ENCODE measurements at places on chromosomes 4 and X.

DNA sequence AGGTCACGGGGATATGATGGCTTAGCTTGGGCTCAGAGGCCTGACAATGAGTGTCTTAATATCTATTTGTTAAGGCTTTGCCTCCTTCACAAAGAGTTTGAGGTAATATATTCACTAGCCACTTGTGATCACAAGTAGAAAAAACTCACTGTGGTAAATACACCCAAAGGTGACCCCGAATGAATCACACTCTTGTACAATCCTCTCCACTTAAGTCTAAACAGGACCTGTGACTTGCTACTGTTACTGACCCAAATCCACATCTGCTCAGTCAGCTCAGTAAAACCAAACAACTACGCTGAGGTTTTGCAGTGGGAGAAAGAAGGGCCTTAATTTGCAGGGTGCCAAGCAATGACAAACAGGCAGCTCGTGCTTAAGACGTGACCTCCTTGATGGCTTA is 223.8 kb upstream of the MAGEC2 start:
- DNase-seq: no peak
- no peaks in the 10 kb centered on the region for H3K27me3 ChIP-seq
- H3K27ac ChIP-seq: no peak overlapping the region
- H3K36me3 ChIP-seq: no peaks in the 10 kb centered on the region
- no peak overlapping the region for H3K4me3 ChIP-seq

- DNase-seq: no peak
- peak overlapping the region; percentile 32 for H3K27ac ChIP-seq
- no peaks in the 10 kb centered on the region for H3K36me3 ChIP-seq
- H3K27me3 ChIP-seq: no peaks in the 10 kb centered on the region
- H3K4me3 ChIP-seq: no peak overlapping the region
- H3K4me1 ChIP-seq: peaks cover 37% of the 10 kb centered on the region
These were observed 107.7 kb downstream of the SMIM20 start for GRCh38 chr4:26021417-26022345.

GRCh38 chr4:151114338-151114737 is 14.9 kb downstream of the RPS3A start:
- no peak overlapping the region for H3K4me3 ChIP-seq
- peak overlapping the region; percentile 38 for H3K27ac ChIP-seq
- no peaks in the 10 kb centered on the region for H3K36me3 ChIP-seq
- no peak for DNase-seq
- H3K4me1 ChIP-seq: no peaks in the 10 kb centered on the region

DNA sequence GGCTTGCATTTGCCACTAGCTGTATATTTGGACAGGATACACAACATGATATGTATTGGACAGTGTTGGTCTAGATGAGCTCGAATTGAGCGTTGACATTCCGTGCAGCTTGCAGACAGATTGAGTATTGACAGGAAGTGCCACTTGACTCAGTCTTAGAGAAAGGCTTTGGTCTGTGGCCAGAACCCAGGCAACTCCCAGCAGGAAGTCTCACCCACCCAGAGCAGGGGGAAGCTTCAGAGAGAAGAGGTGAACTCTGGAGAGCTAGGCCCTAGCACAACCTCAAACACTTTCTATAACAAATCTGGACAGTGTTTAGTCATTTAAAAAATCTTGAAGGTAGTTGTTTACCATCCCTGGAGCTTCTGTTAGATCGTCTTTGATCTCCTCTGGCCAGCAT is 280.5 kb downstream of the FBXW7 start:
- DNase-seq: no peak
- no peak overlapping the region for H3K4me3 ChIP-seq
- H3K27me3 ChIP-seq: no peaks in the 10 kb centered on the region
- H3K4me1 ChIP-seq: peaks cover 3% of the 10 kb centered on the region

DNA sequence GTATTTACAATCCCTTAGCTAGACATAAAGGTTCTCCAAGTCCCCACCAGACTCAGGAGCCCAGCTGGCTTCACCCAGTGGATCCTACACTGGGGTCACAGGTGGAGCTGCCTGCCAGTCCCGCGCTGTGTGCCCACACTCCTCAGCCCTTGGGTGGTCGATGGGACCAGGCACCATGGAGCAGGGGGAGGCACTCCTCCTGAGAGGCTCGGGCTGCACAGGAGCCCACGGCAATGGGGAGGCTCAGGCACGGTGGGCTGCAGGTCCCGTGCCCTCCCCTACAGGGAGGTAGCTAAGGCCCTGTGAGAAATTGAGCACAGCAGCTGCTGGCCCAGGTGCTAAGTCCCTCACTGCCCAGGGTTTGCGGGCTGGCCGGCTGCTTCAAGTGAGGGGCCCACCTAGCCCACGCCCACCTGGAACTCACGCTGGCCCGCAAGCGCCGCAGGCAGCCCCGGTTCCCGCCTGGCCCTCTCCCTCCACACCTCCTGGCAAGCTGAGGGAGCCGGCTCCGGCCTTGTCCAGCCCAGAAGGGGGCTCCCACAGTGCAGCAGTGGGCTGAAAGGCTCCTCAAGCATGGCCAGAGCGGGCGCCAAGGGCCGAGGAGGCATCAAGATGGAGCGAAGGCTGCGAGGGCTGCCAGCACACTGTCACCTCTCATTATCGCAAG is 113.9 kb downstream of the PRDM5 start:
- H3K27ac ChIP-seq: no peak overlapping the region
- no peaks in the 10 kb centered on the region for H3K36me3 ChIP-seq
- DNase-seq: no peak
- no peaks in the 10 kb centered on the region for H3K27me3 ChIP-seq

DNA sequence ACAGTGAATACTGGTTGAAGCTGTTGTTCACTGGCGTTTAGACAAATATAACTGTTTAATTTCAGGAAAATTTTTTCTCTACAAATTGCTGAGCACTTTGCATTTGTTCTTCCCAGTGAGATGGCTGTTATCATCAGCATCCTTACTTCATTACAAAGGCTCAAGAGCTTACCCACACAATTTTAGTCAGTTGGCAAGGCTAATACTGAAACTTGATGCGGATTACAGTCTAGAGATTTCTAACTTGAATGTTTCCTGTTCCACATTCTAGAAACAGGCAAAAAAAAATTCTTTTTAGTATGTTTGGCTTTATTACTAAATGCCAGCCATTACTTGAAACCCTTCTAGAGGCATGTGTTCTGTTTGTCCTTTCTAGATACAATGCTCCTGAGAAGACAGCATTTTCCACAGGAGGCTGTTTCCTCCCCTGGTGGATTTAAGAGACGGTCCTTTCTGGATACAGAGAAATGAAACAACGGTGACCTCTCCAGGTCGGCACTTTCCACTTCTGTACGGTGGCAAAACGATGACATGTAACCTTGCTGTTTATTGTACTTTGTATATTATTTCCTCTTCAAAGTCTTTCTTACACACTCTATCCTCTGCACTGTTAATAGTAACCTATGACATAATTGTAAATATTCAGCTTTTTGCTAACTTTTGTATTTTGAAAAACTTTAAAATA is 80.9 kb downstream of the RFC1 start:
- H3K4me1 ChIP-seq: no peaks in the 10 kb centered on the region

DNA sequence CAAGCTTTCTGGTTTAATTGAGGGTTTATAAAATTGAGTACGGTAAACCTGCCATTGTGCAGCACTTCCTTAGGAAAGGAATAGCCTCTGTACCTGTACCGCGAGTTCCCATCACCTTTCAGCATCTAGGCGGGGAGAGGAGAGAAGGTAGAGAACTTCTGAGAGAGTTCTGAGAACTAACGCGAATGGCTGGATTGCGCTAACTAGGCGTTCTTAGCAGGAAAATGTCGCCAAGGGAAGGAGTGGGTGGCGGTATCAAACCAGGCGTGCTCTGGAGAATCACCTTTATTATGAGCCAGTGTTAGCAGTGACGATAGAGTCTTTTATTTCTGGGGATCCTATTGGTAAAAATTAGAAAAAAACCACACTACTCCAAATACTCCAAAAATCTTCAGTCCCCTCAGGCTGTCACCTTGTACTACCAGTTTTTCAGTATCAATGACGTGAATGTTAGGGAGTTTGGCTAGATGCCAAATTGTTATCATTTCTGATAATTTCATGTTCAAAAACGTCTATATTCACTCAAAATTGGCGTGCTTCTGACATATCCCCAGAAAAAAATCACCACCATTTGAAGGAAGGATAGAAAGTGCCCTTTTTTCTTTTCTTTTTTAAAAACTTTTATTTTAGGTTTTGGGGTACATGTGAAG is 1.4 kb downstream of the UGT8 start:
- DNase-seq: no peak
- no peaks in the 10 kb centered on the region for H3K27me3 ChIP-seq
- peak overlapping the region; percentile 87 for H3K27ac ChIP-seq
- H3K36me3 ChIP-seq: no peaks in the 10 kb centered on the region

DNA sequence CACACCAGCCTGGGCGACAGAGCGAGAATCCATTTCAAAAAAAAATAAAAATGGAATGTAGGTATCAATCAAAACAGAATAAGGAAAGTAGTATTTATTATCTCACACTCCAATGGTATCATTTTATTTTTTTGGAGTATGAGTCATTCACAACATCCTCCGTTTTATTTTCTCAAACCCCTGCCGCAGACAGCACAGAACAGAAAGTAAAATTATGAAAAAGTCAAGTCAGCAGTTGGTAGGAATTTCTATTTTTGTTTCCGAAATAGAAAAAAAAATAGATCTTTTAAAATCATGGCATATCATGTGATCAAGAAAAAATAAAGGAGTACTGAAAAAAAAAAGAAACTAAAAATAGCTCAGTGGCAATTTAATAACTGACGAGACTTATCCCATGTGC is 490.7 kb upstream of the TENM3 start:
- H3K27me3 ChIP-seq: no peaks in the 10 kb centered on the region
- H3K36me3 ChIP-seq: no peaks in the 10 kb centered on the region
- H3K4me3 ChIP-seq: no peak overlapping the region
- no peak for DNase-seq
- no peaks in the 10 kb centered on the region for H3K4me1 ChIP-seq

DNA sequence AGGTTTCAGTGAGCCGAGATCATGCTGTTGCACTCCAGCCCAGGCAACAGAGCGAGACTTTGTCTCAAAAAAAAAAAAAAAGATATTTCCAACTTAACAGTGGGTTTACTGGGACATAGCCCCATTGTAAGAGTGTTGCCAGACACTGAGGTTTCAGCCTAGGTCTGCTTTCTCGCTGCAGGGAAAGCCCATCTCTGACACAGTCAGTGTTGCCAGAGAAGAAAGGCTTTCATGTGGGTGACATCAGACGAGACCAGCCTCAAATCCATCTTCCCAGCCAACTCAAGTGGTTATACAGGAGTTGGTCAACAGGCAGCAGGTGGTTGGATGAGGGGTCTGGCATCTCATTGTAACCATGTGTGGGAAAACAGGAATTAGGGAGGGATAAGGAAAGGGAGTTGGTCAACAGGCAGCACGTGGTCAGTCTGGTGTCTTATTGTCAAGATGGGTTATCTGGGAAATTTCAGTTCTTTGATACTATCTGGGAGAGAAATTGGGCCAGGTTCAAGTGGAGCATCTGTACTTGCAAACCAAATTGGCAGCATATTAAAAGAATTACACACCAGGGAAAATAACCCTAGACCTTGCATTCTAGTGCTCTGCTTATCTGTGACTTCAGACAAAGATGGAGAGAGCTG is 41.1 kb downstream of the NELFA start:
- no peak overlapping the region for H3K4me3 ChIP-seq
- H3K4me1 ChIP-seq: no peaks in the 10 kb centered on the region
- H3K27me3 ChIP-seq: no peaks in the 10 kb centered on the region
- H3K36me3 ChIP-seq: peaks cover 60% of the 10 kb centered on the region
- no peak for DNase-seq
- no peak overlapping the region for H3K27ac ChIP-seq

- H3K4me1 ChIP-seq: no peaks in the 10 kb centered on the region
- H3K27ac ChIP-seq: no peak overlapping the region
- no peak for DNase-seq
- H3K27me3 ChIP-seq: no peaks in the 10 kb centered on the region
These were observed 64.6 kb downstream of the COX7B2 start for GRCh38 chr4:46844325-46844917.

- H3K4me3 ChIP-seq: no peak overlapping the region
- no peaks in the 10 kb centered on the region for H3K4me1 ChIP-seq
- DNase-seq: no peak
- no peaks in the 10 kb centered on the region for H3K36me3 ChIP-seq
- H3K27me3 ChIP-seq: no peaks in the 10 kb centered on the region
- H3K27ac ChIP-seq: no peak overlapping the region
These were observed 1093.4 kb upstream of the SLIT2 start for GRCh38 chr4:19158107-19158809.

GRCh38 chr4:11603591-11604194 is 175.0 kb upstream of the HS3ST1 start:
- no peak overlapping the region for H3K4me3 ChIP-seq
- no peaks in the 10 kb centered on the region for H3K36me3 ChIP-seq
- no peak overlapping the region for H3K27ac ChIP-seq
- no peak for DNase-seq

DNA sequence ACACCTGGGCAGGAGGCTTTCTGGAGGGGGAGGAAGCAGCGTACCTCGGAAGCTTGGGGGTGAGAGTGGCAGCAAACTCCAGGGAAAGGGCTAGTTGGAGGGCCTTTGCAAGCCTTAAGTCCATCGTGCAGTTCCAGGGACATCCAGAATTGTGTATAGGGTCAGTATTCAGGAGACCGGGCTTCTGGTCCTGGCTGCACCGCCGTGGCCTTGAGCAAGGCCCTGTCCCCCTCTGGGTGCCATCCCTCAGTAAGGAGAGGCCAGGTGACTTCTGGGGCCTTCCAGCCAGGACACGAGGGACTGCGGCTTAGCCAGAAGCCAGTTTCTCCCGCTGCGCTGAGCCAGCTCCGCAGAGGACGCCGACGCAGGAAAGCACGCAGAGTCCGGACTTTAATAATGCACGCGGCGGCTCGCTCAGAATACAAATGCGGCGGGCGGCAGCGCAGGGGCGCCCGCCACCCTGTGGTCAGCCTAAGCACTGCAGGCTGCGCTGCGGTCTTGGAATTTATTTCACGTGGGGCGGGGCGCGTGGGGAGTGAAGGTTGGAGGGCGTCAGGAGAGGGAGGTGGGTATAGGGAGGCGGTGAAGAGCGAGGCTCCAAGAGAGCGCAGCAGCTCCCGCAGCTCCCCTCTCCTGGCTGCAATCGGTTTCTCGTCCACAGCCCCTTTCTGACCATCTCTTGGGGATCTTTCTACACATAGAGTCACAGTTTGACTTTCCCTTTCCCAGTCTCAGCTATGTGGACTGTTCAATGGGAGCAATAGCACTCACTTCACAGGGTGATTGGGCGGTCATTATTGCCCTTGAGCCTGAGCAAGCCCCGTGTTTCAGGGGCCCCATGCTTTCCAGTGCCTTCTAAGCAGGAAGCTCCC is 94.1 kb upstream of the GPR50 start:
- H3K4me3 ChIP-seq: no peak overlapping the region
- H3K36me3 ChIP-seq: no peaks in the 10 kb centered on the region
- no peaks in the 10 kb centered on the region for H3K4me1 ChIP-seq
- H3K27me3 ChIP-seq: no peaks in the 10 kb centered on the region
- peak; percentile 59 for DNase-seq

All from tibial nerve (tissue), 4 donors.